ENCODE measurements at places on chromosomes 3 and 15.

GRCh38 chr3:123610331-123610730 lies 25.5 kb upstream of the HACD2 start:
- no peak for DNase-seq

DNA sequence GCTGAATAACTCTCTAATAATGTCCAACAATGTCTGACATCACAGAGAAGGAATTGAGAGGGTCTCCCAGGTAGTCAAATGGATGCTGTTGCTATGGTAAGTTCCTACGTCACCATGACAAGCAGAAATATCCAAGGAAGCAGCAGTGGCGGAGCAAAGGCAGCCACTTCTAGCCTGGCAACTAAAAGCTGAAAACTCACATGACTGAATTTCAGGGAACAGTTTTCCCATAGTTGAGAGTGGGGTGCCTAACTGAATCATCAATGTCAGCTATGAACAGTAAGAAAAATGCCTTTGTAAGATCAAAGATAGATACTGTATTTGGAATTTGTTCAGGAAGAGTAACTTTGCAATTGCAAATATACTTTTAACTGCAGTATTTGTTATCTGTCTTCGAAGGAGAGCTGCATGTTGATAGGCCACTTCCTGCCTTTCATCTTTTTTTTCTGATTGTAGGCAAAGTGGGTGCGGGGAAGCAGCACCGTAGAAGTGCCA lies 161.7 kb downstream of the BBX start:
- DNase-seq = no peak

- DNase-seq = no peak
Observed at GRCh38 chr3:129942296-129942695, 32.2 kb upstream of the TRH start.

GRCh38 chr3:149495581-149496125 lies 21.2 kb downstream of the TM4SF4 start:
- DNase-seq = no peak

- no peak for DNase-seq
Observed at GRCh38 chr15:74780523-74781430, 1.1 kb upstream of the CSK start.

DNA sequence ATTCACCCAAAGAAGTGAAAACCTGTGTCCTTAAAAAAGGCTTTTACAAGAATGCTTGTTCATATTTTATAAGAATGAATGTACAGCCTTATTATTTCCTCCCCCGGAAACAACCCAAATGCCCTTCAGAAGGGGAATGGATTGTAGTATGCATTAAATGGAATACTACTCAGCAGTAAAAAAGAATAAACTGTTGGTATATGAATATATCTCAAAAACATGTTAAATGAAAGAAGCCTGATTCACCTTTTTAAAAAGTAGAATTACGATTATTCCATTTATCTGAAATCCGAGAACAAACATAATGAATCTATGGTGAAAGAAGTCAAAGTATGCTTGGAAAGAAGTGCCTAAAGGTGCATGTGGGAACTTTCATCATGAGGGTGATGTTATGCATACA lies 20.5 kb downstream of the STT3B start:
- DNase-seq = no peak

DNA sequence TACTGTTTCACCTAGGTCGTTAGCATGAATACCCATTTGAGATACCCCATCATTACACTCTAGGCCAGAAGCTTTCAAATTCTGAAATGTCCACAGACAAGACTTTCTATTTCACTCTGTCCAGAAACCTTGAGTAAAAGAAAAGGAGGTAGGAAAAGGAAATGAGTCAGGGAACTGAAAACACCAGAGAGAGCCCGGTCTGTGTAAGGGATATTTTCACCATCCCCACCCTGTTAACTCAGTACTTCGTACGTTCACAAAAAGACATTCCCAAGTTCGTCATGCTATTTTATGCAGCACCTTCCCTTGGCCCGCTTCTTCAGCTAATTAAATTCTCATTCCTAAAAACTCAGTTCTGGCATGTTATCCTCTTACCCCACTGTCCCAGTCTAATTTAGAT lies 89.4 kb upstream of the SOX2 start:
- no peak for DNase-seq

- no peak for DNase-seq
Observed at GRCh38 chr3:4801892-4802291, 177.3 kb upstream of the BHLHE40 start.

GRCh38 chr3:73143821-73144237 lies 82.4 kb downstream of the EBLN2 start:
- DNase-seq = no peak

- DNase-seq = no peak
Observed at GRCh38 chr15:62469874-62470688, 305.0 kb upstream of the C2CD4B start.

GRCh38 chr3:9503283-9503682 lies 50.3 kb downstream of the LHFPL4 start:
- DNase-seq = peak; percentile 54

DNA sequence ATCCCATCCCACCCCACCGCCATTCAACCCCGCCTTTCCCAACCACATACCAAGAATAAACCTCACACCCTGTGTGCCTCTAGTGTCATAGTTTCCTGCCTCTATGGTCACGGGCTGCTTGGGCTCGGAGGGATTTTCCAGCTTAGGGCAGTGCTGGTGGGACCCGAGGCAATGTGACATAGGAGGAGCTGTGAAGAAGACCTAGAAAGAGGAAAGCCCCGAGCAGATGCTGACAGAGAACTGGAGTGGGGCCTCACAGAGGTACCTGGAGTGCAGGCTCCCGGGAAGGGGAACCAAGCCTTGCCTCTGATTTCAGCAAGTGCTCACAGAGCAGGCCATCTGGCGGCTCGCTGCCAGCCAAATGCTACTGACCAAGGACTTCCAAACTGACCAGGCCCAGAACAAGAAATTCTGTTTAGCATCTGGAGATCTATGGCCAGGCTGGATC lies 27.5 kb downstream of the BHLHE40 start:
- DNase-seq = no peak

DNA sequence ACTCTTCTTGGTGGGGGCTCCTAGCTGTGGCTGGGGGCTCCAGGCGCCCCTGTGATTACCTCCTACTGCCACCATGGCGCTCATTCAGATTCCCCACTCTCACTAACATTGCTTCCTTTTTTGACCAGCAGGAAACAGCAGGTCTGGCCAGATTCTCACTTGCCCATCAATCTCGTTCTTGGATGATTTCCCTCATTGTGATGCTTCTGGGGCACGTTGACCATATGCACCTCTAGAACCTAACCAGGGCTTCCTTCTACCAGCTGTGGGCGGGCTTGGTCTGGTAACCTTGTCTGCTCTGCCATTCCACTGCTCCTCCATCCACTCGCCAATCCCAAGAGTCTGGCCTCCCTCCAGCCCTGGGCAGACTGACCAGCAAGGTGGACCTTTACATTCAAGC lies 35.9 kb upstream of the PTPN23 start:
- no peak for DNase-seq

DNA sequence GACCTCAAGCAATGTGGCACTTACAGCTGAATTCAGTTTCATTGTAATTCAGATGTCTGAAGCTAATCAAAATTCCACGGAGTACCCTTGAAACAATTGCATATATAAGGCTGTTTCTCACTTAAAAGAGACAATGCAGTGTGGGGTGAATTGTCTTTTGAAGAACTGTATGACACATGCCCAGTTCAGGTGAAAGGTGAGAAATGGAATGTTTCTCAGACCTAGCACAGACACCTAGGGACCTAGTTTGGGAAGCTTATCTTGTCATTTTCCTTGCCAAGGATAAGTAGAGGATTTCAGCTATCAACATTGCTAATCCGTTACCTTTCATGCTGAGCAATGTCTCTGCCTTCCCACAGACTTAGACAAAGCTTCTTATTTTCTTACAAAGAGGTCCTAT lies 36.3 kb downstream of the MBNL1 start:
- DNase-seq = no peak

GRCh38 chr3:141680620-141681389 lies 57.3 kb upstream of the RNF7 start:
- DNase-seq = no peak

DNA sequence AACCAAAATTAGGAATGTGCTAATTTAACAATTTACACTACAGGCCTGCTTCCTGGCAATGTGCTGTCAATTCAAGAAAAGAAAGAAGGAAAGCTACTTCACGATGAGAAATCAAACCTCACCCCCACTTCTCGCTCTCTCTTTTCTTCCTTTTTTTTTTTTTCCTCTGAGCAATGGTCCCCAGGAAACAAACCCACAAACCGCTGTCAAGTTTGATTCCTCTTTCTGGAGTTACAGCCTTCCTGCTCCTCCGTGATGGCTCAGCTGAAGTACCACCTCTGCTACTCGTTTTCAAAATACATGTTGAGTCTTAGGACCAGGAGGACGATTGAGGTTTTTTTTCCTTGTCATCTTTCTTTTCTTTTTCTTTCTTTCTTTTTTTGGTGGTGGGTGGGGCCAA lies 3.4 kb upstream of the TRIM71 start:
- no peak for DNase-seq

GRCh38 chr3:171173736-171174135 lies 147.2 kb upstream of the SLC2A2 start:
- no peak for DNase-seq

Measured in stimulated activated CD4-positive, alpha-beta T cell treated with anti-CD3 and anti-CD28 coated beads, Interleukin-15, amount 100 ng/mL, for 1 hour (primary cell).